ENCODE measurements at places on chromosomes 1 and 21. TPM values are rescaled to one million over a fixed set of nuclear protein-coding genes. Genes with fewer than 3 reads are reported as not detected.

Gene SPRR2F
- not detected for total RNA-seq

Gene CHIA
- total RNA-seq = not detected

Gene RCC2
- total RNA-seq = 46.6 TPM

Gene LRRC3
- 0.37 TPM for total RNA-seq

Gene ZNF670
- 3.9 TPM for total RNA-seq

Gene LRRN2
- total RNA-seq = under 0.01 TPM
